ENCODE measurements at places on chromosomes 7 and 10.

GRCh38 chr7:101924171-101924570 is 106.7 kb downstream of the CUX1 start:
- no peak for DNase-seq

DNA sequence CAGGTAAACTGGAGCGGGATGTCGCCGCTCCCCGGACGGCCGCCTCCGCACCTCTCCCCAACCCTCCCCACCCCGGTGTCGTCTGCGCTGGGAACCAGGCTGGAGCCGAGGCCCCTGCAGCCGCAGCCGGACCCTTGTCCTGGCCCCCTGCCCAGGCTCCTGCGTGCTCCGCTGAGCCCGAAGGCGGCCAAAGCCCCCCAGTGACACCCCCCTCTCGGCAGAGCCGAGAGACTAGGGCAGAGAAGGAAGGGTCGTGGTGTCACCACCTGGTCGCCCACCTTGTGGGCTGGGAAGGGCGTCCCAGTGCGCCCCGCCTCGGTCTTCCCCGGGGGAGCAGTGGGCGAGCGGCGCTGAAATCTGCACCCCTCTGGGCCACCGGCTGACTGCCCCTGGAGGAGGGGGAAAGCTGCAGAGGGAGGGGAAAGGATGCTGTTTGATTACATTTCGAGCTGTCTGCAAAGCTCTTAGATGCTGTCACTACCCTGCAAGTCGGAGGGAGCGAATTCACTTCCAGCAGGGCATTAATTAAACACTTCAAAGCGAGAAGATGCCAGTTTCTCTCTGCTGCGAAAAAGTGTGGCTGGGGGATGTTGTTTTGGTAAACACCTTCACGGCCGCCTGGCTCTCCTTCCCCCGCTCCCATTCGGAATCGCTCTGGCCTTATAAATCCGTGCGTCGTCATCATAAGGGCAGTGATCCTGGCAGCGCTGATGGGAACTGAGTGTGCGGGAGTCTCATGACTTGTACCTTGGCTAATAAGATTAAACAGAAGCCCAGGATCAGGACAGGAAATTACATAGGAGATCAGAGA is 622 bp downstream of the DYNC1I1 start:
- DNase-seq: no peak

DNA sequence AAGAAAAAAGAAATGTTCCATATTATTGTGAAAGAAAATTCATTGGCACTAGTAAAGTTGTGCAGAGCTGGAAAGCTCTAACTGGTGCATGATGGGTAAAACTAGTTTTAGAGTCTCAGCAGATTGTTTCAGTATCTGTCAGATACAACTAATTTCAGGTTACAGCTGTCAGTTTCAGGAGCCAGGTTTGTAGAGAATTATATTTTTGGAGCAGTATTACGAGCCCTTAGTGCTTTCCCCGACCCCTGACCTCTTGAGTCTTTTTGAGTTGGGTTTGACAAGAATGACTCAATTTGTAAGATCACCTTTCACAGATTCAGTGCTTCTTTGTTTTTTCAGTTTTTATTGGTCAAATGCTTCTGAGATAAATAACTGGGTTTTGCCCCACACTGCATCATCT is 366.4 kb upstream of the PLXDC2 start:
- no peak for DNase-seq

DNA sequence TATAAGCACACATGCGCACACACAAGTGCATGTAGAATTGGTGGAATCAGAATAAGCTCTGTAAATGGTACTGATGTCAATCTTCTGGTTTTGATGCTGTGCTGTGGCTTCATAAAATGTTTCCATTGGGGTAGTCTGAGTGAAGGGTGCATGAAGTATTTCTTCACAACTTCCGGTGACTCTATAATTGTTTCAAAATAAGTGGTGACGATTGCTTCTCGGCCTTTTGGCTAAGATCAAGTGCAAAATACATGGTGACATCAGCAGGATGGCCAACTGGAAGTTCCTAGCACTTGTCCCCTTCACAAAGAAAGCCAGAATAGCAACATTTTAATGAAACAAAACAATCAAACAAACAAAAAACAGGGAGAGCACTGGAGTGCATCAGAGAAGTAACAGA is 41.6 kb upstream of the CAMK2B start:
- no peak for DNase-seq

GRCh38 chr10:131738396-131738735 is 162.4 kb upstream of the PPP2R2D start:
- no peak for DNase-seq

- DNase-seq: no peak
Observed at GRCh38 chr7:102280521-102280920, 6.1 kb upstream of the SH2B2 start.

GRCh38 chr7:121328508-121329190 is at the start of gene WNT16:
WNT16 (plus strand) TSS chr7:121329000; CDS start chr7:121329293, 293 bp downstream.
- DNase-seq: peak; percentile 8

DNA sequence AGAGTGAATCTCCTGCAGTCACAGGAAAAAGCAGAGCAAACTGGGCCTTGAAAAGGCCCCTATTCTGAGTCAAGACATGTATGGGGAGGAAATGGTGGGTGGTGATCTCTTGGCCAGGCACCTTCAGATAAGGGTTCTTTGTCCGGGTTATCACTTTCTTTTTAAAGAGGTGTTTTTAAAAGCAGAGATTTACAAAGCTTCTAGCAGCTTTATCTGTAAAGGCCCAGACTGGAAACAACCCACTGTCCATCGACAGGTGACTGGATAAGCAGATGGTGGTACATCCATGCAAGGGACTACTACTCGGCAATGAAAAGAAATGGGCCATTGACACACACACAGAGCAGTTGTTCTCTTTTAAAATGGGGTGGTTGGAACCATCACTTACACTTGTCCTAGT is 596.7 kb upstream of the MKI67 start:
- DNase-seq: no peak

GRCh38 chr10:62305813-62306212 is 37.2 kb upstream of the RTKN2 start:
- DNase-seq: no peak

- no peak for DNase-seq
Observed at GRCh38 chr7:29296421-29296820, 101.8 kb downstream of the CHN2 start.

DNA sequence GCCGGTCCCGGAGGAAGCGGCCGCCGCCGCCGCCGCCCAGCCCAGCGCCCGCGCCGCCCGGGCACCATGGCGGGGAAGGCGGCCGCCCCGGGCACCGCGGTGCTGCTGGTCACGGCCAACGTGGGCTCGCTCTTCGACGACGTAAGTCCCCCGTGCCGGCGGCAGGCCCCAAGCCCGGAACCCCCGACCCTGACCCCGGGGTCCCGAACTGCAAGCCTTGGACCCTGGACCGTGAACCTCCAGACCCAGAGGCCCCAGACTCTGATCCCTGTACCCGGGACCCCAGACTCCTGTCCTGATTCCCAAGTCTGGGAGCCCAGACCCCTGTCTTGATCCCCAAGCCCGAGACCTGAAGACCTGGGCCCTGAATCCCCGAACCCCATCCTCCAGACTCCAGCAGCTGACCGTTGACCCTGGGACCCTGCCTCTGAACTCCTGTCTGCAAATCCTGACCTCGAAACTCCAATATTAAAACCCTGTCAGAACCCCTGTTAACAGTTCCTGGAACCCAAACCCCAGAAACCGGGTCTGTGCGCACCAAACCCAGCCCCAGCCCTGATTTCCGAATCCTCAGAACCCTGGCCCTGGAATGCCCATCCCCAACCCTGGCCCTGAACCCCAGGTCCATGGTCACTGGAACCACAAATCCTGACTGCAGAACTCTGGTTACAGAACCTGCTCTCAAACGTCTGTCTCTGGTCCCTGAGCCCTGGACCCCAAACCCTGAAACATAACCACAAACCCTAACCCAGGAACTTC is 623 bp downstream of the INPP5A start:
- DNase-seq: no peak

GRCh38 chr10:29878492-29878891 is 180.9 kb downstream of the JCAD start:
- DNase-seq: no peak

DNA sequence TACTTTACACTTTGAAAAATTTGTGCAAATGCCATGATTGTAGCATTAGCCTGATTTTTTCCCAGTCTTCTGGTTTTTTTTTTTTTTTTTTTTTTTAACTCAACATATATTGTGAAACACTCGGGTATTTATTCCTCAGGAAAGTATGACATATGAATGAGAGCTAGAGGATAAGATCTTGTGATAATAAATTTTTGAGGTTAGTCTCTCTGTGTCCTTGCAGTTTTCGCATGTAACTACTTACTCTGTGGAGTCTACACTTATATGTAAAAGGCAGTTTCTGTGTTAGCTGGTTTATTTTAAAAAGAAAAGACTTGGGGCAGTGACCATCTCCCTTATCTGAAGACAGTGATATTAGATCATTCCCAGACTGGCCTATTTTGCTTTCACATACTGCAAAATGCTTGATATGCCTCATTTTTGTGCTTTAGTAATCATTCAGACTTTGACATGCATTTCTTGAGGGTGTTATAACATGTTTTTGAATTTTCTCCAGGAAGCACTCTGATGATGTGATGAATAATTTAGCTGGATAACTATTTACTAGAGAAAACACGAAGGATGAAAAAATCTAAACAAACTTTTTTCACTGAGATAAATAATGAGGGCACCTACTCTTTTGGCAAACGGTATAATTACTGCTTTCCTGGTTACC is 371.0 kb downstream of the NRG3 start:
- DNase-seq: no peak

- DNase-seq: no peak
Observed at GRCh38 chr10:1202343-1202742, 146.2 kb downstream of the WDR37 start.

GRCh38 chr10:61897671-61898434 is 3.6 kb upstream of the ARID5B start:
- peak; percentile 49 for DNase-seq

DNA sequence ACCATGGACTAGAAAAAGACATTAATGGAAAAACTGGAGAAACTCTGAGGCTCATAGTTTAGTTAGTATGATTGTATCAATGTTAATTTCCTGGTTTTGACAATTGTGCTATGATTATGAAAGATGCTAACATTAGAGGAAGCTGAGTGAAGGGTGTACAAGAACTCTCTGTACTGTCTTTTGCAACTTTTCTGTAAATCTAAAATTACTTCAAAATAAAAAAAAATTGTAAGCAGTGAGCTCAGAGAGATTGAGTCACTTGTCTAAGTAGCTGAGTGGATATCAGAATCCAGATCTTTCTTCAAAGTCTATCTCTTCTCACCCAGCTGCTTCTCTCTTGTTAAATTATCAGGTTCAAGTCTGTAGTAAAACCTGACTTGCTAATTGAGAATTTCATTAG is 181.1 kb downstream of the PLCE1 start:
- no peak for DNase-seq

GRCh38 chr10:33377658-33378025 is 43.2 kb upstream of the NRP1 start:
- DNase-seq: no peak

- DNase-seq: no peak
Observed at GRCh38 chr7:28466885-28467284, 54.6 kb downstream of the CREB5 start.

DNA sequence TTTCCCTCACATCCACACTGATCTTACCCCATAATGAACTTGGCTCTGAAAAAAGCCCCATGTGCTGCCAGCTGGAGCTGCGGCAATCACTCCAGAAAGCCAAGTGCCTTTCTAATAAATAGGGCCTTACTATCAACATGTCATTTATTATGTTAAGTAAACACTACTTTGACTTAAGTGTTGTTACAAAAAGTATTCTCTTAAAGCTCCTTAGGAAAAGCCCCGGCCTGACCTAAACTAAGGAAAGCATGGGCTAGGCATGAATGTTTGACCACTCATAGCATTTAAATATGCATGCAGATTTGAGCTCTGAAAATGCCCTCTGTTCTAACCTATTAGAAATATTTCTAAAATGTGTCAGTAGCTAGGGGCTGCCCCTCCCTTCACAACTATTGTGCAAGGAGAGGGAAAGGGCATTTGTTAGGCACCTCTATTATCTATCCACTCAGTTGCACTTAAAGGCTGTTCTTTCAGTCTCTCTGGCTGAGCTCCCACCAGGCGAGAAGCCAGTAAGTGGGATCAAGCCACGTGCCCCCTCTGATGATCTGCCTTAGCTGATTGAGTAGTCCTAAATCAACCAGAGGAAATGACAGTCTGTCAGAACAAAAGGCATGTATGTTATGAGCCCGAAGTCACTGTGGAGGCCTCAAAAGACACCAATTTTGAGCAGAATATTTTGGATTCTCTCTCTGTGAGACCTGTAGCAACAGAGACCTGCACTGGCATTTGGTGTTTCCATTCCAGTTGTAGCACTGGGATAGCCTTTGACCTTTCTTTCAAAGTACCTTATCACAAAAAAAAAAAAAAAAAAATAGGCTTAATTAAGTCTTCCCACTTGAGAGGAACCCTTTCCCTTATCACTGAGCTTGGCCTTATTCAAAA is 77.1 kb downstream of the ITGB8 start:
- no peak for DNase-seq

- no peak for DNase-seq
Observed at GRCh38 chr10:48614481-48615390, 9.9 kb upstream of the ARHGAP22 start.

GRCh38 chr10:5976512-5977470 is 552 bp downstream of the IL15RA start:
- peak; percentile 62 for DNase-seq

- DNase-seq: no peak
Observed at GRCh38 chr10:70964245-70964644, 75.9 kb upstream of the PCBD1 start.

GRCh38 chr10:78904196-78904595 is 164.6 kb upstream of the ZMIZ1 start:
- DNase-seq: no peak

- DNase-seq: no peak
Observed at GRCh38 chr7:55296070-55296469, 69.1 kb upstream of the LANCL2 start.

DNA sequence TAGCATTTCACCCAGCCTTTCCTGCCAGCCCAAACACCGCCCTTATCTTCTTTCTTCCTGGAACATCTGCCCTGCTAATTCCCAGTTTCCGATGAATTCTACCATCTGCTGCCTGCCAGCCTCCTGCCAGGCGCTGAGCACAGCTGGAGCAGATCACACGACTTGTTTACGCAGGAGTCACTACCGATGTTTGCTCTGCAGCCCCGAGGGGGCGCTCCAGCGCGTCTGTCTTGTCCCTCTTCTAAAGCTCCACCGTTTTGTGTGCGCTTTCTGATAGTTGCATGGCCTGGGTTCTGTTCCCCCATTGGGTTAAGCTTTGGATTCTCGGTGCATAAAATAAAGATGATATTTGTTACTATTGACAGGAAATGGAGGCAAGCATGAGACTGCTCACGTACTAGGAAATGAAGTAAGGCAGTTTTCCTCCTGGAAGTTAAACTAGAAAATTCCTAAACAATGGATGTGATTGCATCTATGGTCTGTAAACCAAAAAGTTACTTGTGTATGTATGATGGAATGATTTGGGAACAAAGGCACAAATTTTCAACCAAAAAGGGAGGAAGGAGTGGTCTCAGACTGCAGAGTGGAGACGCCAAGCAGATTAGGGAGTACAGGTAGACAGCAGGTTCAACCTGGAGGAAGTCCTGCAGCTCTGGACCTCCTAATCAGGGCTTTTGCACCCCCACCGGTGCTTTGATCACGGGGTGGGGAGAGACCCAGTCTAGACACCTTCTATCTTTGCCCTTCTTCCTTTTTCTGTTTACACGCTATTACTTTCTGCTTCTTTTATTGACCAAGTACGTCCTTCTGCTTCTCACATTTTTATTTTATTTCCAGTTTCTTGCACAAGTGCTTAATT is 2.2 kb upstream of the RBM17 start:
- DNase-seq: peak; percentile 89

All from CD4-positive, alpha-beta T cell treated with Interferon alpha-2 for 1 hour (primary cell).